ENCODE measurements at places on chromosomes 2 and 18. TPM values are rescaled to one million over a fixed set of nuclear protein-coding genes. Genes with fewer than 3 reads are reported as not detected.

DNA sequence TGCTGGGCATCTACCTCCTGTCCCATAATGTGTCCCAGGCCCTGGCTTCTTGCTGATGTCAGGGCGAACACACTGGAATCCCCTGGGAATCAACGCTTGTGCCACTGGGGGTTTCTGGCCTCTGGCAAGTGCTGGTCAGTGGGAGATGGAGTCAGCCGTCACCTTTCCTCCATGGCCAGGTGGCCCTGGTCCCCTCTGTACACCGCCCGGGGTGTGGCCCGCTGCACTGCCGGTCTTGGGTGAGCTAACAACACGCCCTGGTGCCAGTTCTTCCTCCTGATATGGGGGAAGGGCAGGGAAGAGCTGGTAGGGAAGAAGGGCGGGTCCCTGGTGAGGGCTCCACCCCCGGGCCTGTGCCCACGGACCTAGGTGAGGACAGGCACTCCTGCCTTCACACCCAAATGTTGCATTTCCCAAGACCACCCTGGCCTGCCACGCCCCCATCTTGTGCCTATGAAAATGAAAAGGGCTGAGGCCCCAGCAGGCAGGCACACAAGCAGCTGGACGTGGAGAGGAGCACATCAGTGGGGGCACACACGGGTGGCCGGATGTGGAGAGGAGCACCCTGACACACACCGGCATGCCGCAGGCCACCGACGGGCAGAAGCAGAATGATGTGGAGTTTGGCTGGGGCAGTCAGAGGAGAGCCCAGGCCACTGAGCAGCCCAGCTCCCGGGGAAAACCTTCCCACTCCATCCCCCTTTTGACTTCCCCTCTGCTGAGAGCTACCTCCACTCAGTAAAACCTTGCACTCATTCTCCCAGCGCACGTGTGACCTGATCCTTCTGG lies 140.5 kb downstream of the ASB1 start:
- DNase-seq = no peak

Gene RTN4
- total RNA-seq = 541 TPM

DNA sequence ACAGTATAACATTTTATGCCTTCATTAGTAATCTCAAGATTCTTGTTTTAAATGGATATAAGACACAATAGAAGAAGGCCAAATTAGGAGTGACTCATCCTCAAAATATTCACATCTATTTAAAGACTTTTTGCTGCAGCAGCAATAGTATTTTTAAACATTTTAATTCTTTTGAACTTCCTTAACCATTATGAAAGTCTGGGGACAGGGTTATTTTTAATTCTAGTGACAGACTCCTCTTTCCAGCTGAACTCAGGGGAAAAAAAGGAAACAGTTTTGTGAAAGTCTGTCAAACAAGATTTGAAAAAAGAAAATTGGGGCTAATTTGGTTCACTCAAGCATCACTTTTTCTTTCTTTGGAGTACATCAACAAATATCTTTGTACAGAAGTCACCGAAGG lies 541.8 kb downstream of the NUP35 start:
- no peak for DNase-seq

- no peak for DNase-seq
Observed at GRCh38 chr2:141889788-141890187, 241.0 kb downstream of the LRP1B start.

GRCh38 chr2:104504331-104505073 lies 349.4 kb upstream of the POU3F3 start:
- no peak for DNase-seq

GRCh38 chr2:43165378-43166069 lies 60.9 kb downstream of the ZFP36L2 start:
- DNase-seq = no peak

DNA sequence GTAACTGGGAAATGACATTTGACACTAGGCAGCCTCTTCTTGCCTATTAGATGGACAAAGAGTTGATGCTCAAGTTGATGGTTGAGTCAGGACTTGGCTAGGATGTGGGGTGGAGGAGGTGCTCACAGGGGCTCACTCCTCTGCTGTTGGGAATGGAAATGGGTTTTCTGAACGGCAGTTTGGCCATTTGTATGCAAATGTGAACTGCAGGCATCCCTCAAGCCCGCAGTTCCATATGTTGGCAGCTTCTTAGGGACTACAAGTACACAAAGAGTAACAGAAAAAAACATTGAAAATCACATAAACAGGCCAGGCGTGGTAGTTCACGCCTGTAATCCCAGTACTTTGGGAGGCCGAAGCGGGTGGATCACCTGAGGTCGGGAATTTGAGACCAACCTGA lies 80.8 kb downstream of the INPP5D start:
- peak; percentile 73 for DNase-seq

Gene TANC1
- 26.7 TPM for total RNA-seq

Gene DOK6
- 64.4 TPM for total RNA-seq

Gene CYTIP
- 5.9 TPM for total RNA-seq

- DNase-seq = no peak
Observed at GRCh38 chr2:61885896-61886603, 2.4 kb downstream of the CCT4 start.

- DNase-seq = no peak
Observed at GRCh38 chr2:175057078-175057685, 52.0 kb upstream of the CHN1 start.

GRCh38 chr18:36015629-36016028 lies 43.1 kb downstream of the RMP24 start:
- DNase-seq = no peak

Gene POTEJ
- 0.11 TPM for total RNA-seq

Gene RHOB
- total RNA-seq = 309 TPM

- DNase-seq = no peak
Observed at GRCh38 chr2:183284606-183285005, 160.4 kb downstream of the NUP35 start.

- no peak for DNase-seq
Observed at GRCh38 chr2:148642891-148643416, 1.6 kb upstream of the EPC2 start.

DNA sequence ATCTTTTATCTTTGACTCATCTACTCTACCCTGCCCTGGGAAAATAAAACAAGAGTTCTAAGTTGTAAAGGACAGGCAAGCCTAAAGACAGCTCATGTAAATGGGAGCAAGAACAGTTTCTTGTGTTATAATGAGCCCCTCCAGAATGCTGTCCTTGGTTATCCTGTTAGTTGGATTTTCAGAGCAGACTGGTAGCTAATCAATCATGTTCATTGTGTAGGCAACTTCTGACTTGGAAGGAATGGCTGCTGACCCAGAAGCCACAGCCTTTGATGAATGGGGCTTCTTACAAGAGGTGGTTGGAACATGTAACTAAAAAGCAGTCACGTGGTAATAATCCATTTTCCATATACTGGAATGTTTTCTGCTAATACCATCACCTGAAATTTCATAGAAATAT lies 254.2 kb downstream of the AGPS start:
- DNase-seq = no peak

GRCh38 chr2:5868931-5869330 lies 176.7 kb downstream of the SOX11 start:
- no peak for DNase-seq

Gene DPYSL5
- total RNA-seq = 30.6 TPM

Gene C1QL2
- 0.11 TPM for total RNA-seq

GRCh38 chr2:173611121-173611520 lies 256.4 kb downstream of the CDCA7 start:
- DNase-seq = no peak

DNA sequence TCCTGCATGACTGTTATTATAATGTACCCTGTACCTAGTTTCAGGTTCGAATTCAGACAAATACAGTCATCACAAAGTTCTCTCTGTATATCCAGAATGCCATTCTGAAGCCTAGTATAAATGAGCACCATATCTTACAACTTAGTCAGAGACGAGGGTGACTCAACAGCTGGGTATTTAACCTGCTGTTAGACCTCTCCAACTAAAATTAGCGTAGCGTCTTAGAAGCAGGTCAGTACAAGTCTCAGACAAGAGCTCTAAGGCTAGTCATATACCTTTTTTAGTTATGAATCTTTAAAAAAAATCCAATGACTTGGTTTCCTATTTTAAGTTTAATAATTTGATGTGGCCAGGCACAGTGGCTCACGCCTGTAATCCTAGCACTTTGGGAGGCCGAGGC lies 74.1 kb downstream of the CABYR start:
- DNase-seq = no peak

GRCh38 chr2:232075080-232075479 lies 113.6 kb downstream of the DIS3L2 start:
- DNase-seq = no peak

GRCh38 chr2:48114256-48114655 lies 208.0 kb upstream of the FBXO11 start:
- DNase-seq = no peak

GRCh38 chr2:160996584-160996983 lies 163.6 kb upstream of the TANK start:
- DNase-seq = no peak

GRCh38 chr2:227310756-227311110 lies 14.3 kb upstream of the MFF start:
- no peak for DNase-seq

- DNase-seq = no peak
Observed at GRCh38 chr2:240624011-240624949, 1.0 kb upstream of the GPR35 start.

- DNase-seq = no peak
Observed at GRCh38 chr2:159459279-159459678, 157.1 kb downstream of the BAZ2B start.

- DNase-seq = no peak
Observed at GRCh38 chr2:66069937-66070720, 364.8 kb upstream of the MEIS1 start.

DNA sequence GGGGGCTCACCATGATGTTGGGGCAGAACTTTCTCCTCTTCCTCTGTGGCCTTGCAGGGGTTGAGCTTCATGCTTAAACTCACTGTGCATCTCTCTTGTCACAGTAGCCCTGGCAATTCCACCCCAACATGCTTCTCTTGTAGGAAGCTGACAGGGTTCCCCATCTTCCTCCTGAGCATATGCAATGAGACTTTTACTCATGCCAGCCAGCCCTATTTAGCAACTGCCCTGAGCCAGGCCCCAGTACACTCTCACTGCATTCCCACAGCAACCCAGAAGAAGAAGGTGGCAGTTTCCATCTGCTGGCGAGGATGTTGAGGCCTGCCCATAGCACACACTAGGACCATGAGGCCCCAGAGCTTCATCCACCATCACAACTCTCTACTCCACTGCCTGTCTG lies 72.2 kb upstream of the TEX51 start:
- DNase-seq = no peak

Gene RALBP1
- total RNA-seq = 51.6 TPM

Gene CASP8
- 17.1 TPM for total RNA-seq

DNA sequence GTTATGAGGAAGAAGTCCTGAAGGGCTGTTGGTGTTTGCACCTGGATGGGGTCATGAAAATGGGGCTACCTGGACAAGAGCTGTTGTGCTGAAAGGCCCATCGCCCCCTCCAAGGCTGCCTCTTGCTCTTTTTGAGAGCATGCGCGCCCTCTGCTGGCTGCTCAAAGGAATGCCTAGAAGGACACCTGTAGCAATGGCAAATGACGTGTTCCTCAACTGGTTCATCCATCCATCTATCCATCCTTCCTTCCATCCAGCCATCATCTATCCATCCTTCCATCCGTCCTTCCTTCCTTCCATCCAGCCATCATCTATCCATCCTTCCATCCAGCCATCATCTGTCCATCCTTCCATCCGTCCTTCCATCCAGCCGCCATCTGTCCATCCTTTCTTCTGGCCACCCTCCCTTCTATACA lies 17.2 kb upstream of the RPL31 start:
- DNase-seq = peak; percentile 88

DNA sequence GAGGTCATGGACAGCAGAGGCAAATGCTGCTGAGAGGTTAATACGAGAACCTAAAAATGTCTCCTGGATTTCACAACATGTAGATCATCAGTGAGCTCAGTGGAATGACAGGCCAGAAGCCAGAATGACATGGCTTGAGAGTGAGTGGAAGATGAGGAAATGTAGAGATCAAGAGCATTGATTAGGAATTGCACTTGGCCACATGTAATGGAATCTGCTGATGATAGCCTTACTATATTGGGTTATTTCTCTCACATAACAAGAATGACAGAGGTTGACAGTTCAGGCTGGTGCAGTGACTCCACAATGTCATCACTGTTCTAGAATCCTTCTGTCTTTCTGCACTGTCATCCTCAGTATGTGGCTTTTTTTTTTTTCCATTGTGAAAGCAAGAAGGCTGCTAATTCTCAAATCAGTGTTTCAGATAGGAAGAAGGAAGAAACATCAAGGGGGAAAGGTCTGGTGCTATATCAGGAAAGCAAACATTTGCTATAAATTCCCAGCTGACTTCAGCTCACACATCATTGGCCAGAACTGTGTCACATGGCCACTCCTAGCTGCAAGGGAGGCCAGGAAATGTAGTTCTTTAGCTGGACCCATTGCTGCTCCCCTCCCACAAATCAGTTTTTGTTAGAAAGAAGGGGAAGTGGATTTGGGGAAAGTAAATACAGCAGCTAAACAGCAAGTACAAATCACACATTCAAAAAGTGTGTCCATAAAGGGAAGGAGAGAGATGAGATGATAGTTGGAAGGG lies 127.2 kb downstream of the FAM161A start:
- DNase-seq = no peak

- no peak for DNase-seq
Observed at GRCh38 chr2:159164457-159164911, 122.0 kb downstream of the WDSUB1 start.
